ACHN (cell line): ENCODE measurements at places on chromosomes 3 and 15.

DNA sequence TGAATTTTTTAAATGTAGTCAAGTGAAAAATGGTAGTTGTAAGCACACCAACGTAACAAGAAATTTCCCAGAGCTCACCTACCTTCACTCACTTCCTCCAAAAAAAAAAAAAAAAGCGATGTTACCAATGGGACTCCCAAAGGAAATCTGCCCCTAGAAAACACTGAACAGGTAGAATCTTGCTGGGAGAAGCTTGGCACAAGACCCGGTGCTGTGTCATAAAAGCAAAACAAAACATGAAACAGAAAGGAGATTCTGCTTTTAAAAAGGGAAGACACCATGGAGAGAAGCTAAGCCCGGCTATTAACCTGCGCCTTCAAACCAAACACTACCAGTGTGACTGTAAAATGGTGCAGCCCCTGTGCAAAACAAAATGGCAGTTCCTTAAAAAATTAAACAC, 40.5 kb downstream of the PGPEP1L start:
- no peak for DNase-seq

- DNase-seq: no peak
Observed at GRCh38 chr3:196889844-196890708, 22.4 kb downstream of the SENP5 start.

DNA sequence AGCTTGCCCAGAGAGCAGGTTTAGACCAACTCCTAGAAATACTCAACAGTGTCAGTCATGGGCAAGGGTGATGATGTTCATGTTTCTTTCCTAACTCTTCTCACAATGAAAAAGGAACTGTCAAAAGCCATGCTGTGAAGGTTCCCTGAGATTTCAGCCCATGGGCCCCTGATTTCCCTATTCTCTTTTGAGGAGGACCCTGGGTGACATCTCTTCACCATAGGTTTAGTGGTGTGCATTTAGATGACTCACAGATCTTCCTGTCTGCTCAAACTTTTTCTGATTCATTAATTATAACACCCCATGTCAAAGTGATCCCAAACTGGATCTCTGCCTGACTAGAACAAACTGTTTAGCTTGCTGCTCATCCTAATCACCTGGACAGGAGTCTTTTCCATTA, 108.0 kb downstream of the BBX start:
- DNase-seq: no peak

GRCh38 chr3:106381939-106382335, 513.1 kb upstream of the CBLB start:
- no peak for DNase-seq

GRCh38 chr15:96457841-96458240, 127.3 kb downstream of the NR2F2 start:
- DNase-seq: no peak

GRCh38 chr3:141738891-141739363, 829 bp downstream of the RNF7 start:
- DNase-seq: peak; percentile 51

GRCh38 chr15:88032787-88033186, 223.8 kb downstream of the NTRK3 start:
- DNase-seq: no peak
